ENCODE measurements at places on chromosomes 6 and 20.

DNA sequence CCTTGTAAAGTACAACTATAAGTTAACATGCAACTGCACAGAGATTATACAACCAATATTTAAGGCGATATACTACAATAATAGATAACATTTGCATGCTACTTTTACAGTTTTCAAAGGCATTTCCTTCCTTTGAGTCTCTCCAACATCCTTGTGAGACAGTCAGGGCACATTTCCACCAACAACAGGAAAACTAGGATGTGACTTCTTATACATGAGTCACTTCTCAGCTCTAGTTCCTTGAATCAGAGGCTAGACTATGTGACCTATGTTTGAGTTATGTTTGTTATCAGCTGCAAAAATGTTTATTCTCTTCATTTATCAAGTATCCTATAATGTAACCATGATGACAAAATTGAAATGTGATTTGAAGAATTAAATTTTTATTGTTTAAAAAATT, 51.7 kb upstream of the TFAP2D start:
- no peak for DNase-seq

- DNase-seq, result no peak
Observed at GRCh38 chr6:45689926-45690615, 312.3 kb upstream of the SUPT3H start.

GRCh38 chr6:165245287-165245686, 64.1 kb downstream of the C6orf118 start:
- peak; percentile 74 for DNase-seq

- DNase-seq, result peak; percentile 43
Observed at GRCh38 chr6:18216411-18216810, 47.9 kb downstream of the DEK start.

DNA sequence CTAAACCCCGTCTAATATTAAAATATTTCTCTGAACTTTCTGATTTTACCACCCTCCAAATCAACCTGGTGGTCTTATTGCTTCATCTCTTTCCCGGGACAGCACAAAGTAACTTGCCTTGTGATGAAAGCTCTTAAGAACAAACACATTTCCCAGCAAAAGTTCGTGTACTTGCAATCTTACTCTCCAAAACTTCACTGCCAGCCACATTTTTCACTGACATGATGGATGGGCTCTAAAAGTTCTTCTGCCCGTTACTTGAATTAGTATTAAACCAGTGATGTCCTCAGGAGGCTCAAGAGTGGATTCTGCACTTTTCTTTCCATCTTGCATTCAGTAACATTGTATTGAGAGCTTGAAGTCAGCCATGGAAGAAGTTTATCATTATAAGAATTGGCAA, 731.6 kb upstream of the GJE1 start:
- DNase-seq, result peak; percentile 12

DNA sequence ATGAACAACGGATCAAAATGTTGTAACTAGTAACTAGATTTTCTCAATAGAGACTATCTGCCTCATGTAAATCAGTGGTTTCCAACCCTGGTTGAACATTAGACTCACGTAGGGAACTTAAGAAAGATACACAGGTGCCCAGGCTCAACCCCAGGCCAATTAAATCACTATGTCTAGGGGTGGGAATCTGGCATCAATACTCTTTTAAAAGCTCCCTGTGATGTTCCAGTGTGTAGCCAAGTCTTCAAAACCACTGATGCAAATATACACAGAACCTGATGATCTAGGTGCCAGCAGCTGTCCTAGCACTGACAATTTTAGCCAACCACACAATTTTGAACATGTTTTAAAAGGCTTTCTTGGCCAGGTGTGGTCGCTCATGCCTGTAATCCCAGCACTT, 128.7 kb downstream of the TBC1D32 start:
- no peak for DNase-seq

GRCh38 chr6:129543981-129544380, 166.0 kb downstream of the ARHGAP18 start:
- peak; percentile 10 for DNase-seq

DNA sequence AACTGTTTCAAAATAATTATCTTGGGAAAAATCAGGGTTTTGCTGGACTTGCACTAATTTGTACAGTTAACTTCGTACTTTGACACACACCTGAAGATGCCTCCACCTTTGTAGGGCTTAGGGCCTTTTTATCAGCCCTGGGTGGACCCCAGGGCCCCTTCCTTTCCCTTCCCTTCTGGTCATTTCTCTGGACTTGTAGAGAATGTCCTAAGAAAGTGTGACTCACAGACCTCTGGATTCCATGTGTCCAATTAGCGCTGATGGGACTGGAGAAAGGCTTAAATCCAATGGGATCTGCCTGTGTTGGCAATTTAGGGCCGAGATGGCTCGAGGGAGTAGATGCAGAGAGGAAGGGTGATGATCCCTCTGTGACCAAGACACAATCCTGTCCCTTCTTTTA, 9.3 kb downstream of the TRIM15 start:
- peak; percentile 40 for DNase-seq

- DNase-seq, result peak; percentile 77
Observed at GRCh38 chr6:56595490-56596122, 47.1 kb downstream of the DST start.

DNA sequence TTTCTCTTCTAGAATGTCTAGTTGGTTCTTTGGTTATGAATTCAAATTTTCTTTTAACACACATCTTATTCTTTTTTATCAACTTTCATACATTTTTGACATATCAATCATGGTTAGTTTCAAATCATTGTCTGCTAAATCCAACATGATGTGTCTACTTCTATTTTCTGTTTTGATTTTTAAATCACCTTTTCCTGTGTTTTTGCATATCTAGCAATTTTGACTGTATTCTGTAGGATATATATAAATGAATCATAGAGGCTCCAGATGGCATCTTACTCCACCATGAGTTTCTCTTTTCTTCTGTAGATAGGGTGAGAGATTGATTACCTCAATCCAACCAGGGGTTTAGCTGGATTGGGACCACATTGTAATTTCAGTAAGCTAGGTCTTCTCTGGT, 34.3 kb upstream of the CARMIL1 start:
- DNase-seq, result no peak

DNA sequence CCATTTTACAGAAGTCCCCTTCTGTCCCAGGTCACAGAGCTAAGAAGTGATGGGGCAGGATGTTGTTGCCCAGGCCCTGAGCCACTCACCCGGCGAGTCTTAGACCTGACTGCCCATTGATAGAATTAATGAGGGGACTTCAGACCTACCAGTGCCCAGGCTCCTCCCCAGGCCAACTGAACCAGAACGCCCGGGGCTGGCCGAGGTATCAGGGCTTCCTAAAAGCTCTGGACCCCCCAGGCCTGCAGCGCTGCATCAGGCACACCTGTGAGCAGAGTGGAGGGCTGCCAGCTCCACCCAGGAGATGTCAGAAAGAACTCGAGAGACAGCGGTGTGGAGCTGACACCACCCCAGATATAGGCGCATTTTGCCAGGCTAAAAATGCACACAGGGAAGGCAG, 3.5 kb downstream of the GPR31 start:
- DNase-seq, result no peak

DNA sequence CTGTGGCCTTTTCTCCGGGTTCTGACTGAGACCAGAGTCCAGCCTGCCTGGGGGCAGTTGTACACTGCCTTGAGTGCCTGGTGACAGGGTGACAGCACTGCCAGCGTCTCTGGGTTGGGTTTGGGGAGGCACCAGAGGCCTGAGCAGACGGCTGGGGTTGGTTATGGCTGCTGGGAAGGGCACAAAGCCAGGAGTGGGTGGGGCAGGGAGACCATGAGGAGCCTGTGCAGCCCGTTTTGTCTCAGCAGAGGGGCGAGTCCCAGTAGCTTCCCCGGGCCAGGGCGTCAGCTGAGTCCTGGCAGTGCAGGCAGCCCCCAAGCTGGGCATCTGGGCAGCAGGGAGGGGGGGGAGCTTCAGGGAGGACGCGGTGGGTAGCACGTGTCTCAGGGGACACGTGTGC, 15.3 kb upstream of the SULF2 start:
- no peak for DNase-seq

GRCh38 chr20:33099843-33100538, 20.5 kb downstream of the BPIFB4 start:
- no peak for DNase-seq

GRCh38 chr6:53813801-53814200, 19.0 kb downstream of the LRRC1 start:
- no peak for DNase-seq

GRCh38 chr6:104541411-104541810, 318.3 kb downstream of the HACE1 start:
- no peak for DNase-seq

GRCh38 chr6:70289299-70289698, 13.6 kb downstream of the COL9A1 start:
- no peak for DNase-seq

DNA sequence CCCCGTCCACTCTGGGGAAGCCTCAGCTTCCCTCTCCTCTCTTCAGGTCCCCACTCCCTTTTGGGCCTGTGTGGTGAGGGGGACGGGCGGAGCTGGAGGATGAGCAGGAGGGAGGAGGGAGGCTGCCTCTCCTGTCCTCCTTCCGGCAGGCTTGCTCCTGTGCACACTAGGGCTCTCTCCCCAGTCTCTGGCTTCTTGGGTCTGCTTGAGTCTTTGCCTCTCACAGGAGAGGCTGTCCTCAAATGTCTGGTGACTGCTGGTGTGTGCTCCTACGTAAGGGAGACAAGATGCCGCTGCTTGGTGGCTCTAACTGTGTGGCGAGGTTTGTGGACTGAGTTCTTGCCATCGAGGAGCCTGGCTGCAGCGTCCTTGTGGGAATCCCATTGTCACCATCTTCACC, 8.8 kb upstream of the SMOC2 start:
- no peak for DNase-seq

DNA sequence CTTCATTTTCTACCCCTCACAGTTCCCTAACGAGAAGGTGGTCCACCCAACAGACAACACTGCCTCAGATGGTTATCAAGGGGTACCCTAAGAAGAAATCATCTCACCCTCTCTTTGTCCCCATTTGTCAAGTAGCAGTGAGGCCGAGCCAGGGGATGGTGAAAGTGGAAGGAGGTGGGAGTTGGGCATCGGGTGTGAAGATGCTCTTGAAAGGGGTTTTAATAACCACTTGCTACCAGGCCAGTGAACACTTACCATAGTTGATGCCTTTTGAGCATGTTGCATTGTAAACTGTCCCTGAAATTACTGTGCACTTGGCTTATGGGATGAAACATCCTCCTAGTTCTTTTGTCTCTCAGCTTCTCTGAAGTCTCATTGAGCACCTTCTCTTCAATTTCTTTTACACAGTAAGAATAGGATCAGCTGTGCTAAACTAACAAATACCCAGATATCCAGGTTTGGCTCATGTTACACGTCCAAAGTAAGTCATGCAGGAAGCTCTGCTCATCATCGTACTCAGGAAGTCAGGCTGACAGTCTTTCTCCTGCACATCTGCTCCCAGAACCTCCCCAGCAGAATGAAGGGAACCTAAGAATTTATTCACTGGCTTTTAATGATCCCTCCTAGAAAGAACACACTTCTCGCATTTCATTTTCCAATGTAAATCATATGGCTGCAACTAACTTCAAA, 13.3 kb downstream of the HLA-DPB1 start:
- DNase-seq, result no peak

- no peak for DNase-seq
Observed at GRCh38 chr6:134647861-134648260, 302.0 kb downstream of the ALDH8A1 start.

GRCh38 chr20:20459726-20460125, 91.8 kb downstream of the INSM1 start:
- DNase-seq, result peak; percentile 26

GRCh38 chr20:41166201-41167117, 29.1 kb downstream of the PLCG1 start:
- DNase-seq, result no peak

DNA sequence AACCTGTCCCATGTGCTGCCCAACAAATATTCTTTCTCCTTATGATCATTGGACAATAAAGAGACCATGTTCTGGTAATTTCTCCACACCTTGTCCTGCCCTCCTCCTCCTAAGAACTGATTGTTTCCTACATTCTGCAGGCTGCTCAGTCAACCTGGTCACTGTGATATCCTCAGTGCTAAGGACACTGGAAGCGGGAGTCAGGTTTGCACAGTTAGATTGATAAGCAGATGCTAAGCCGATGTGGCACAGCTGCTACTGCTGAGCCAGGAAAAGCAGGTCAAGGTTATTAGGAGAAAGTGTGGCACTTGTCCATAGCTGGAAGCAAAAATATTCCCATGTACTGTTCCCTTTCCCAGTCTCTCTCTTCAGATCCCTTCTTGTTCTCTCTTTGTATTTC, 154.8 kb downstream of the TFAP2B start:
- no peak for DNase-seq

DNA sequence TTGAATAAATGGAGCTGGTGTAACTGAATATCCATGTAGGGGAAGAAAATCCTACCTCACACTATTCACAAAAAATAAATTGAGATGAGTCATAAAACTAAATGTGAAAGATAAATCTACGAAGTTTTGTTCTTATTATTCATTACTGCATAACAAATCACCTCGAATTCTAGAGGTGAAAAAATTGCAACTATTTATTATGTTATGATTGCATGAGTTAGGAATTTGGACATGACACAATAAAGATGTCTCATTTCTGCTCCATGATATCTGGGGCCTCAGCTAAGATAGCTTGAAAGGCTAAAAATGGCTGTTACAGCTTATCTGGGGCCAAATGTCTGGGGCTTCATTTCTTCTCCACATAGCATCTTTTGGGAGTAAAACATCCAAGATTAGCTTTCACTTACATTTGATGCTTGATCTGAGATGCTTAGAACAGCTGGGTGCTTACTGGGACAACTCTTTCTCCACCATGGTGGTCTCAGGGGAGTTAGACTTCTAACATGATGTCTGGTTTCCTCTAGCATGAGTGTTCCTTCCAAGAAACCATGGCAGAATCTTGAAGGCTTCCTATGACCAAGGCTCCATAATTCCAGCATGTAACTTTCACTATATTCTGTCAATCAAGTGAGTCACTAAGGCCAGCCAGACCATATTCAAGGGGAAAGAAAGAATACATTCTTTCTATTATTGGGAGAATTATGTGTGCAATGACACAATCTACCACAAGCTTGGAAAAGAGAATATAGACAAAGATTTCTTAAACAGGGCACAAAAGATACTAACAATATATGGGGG, 30.1 kb downstream of the OR2B6 start:
- DNase-seq, result peak; percentile 14

DNA sequence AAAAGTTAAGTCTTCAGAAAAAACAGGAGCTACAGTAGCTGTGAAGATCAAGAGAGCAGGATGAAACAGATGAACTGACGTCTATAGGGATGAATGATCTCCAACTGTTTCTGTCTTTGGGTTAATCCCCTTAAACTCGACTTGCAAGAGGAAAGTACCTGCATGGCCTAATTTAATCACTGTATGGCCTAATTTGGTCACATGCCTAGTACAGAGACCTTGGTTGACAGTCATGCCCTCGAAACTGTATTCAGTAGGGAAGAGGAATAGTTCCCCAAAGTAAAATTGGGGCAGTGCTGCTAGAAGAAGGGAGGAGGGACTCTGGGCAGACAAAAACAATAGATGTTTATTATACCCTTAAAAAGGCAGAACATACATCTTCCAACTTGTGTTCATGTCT, 10.0 kb upstream of the SMAP1 start:
- DNase-seq, result no peak

GRCh38 chr20:35011589-35012226, 56.0 kb downstream of the MYH7B start:
- no peak for DNase-seq

- DNase-seq, result no peak
Observed at GRCh38 chr20:6184086-6184485, 61.3 kb upstream of the FERMT1 start.

GRCh38 chr20:59672576-59672975, 68.2 kb downstream of the PHACTR3 start:
- DNase-seq, result no peak

Measured in GM23248 (cell line).